Iris pigment epithelial cell (primary cell): ENCODE measurements at places on chromosomes 5 and 9.

- DNase-seq: peak; percentile 59
These were observed 164.7 kb upstream of the TARS1 start for GRCh38 chr5:33275921-33276627.

GRCh38 chr5:55694152-55694830 lies 17.8 kb downstream of the SLC38A9 start:
- peak; percentile 37 for DNase-seq

GRCh38 chr5:158569534-158569933 lies 530.2 kb downstream of the EBF1 start:
- DNase-seq: no peak

DNA sequence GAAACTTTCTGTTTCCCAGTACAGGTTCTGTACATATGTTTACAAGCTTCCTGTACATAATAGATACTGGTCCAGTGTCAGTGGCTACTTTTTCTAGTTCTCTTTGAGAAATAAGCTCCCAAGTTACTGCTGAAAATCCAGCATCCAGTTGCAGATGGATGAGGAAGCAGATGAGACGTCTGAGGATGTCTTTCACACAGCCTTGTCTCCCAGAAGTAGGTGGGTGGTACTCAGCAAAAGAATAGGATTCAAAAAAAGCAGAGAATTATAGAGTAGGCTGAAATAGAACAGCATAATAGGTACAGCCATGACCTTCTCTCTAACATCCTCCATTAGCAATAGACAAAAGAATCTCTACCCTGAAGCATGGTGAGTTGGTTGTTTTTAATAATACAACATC lies 77.7 kb downstream of the BRINP1 start:
- DNase-seq: no peak

- no peak for DNase-seq
These were observed 166.6 kb downstream of the CDK5RAP2 start for GRCh38 chr9:120413121-120414048.
